Activated T-helper 2 cell treated with anti-CD3 and anti-CD28 coated beads, Interferon-gamma antibody, Interleukin-2, Interleukin-4, amounts not matched to agents 10 μg/mL and 5 μg/mL and 100 μg/mL, durations not matched to agents 14 hours and 24 hours and 36 hours (primary cell): ENCODE measurements at places on chromosomes 11 and 22. TPM values are rescaled to one million over a fixed set of nuclear protein-coding genes. Genes with fewer than 3 reads are reported as not detected.

Gene TSPAN18
- total RNA-seq, result 0.87 and 1.1 TPM in 2 replicates

Gene MS4A7
- total RNA-seq, result not detected in 2 replicates

Gene MOV10L1
- 0.07 TPM in 1 of 2 replicates, not detected in the other for total RNA-seq

GRCh38 chr22:44096736-44097135 lies 72.6 kb downstream of the PARVB start:
- no peak overlapping the region for H3K27ac ChIP-seq
- no peaks in the 10 kb centered on the region for H3K27me3 ChIP-seq
- H3K36me3 ChIP-seq, result peaks cover 21% of the 10 kb centered on the region
- DNase-seq, result no peak

DNA sequence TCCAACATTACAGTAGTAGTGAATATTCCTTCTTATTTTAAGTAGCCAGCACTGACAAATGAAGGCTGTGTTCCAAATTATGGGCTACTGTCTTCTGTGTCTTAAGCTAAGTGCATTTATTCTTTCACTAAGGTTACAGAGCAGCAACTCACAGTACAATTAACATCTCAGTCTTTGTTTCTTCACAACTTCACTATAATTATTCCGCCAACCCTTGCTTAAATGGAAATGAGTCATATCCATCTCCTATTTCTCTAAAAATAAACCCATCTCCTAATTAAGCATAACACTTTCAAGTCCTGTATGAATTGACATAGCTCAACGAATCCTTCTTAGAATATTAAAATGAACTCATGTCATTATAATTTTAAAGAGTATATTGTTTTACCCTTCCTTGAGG lies 6.7 kb downstream of the ETS1 start:
- peaks cover 9% of the 10 kb centered on the region for H3K27me3 ChIP-seq
- no peaks in the 10 kb centered on the region for H3K36me3 ChIP-seq
- H3K4me3 ChIP-seq, result peak overlapping the region; percentile 62
- peak overlapping the region; percentile 92 for H3K27ac ChIP-seq
- no peak for DNase-seq
- peaks cover 34% of the 10 kb centered on the region for H3K4me1 ChIP-seq

GRCh38 chr22:26586556-26587325 lies 3.2 kb downstream of the TPST2 start:
- H3K4me1 ChIP-seq, result peaks cover 29% of the 10 kb centered on the region
- no peak for DNase-seq
- H3K36me3 ChIP-seq, result peaks cover 14% of the 10 kb centered on the region
- H3K27ac ChIP-seq, result no peak overlapping the region

- no peaks in the 10 kb centered on the region for H3K4me1 ChIP-seq
- H3K4me3 ChIP-seq, result no peak overlapping the region
- H3K27me3 ChIP-seq, result peaks cover 4% of the 10 kb centered on the region
- DNase-seq, result no peak
- H3K27ac ChIP-seq, result no peak overlapping the region
Observed at GRCh38 chr11:69605737-69606526, 35.0 kb upstream of the CCND1 start.

DNA sequence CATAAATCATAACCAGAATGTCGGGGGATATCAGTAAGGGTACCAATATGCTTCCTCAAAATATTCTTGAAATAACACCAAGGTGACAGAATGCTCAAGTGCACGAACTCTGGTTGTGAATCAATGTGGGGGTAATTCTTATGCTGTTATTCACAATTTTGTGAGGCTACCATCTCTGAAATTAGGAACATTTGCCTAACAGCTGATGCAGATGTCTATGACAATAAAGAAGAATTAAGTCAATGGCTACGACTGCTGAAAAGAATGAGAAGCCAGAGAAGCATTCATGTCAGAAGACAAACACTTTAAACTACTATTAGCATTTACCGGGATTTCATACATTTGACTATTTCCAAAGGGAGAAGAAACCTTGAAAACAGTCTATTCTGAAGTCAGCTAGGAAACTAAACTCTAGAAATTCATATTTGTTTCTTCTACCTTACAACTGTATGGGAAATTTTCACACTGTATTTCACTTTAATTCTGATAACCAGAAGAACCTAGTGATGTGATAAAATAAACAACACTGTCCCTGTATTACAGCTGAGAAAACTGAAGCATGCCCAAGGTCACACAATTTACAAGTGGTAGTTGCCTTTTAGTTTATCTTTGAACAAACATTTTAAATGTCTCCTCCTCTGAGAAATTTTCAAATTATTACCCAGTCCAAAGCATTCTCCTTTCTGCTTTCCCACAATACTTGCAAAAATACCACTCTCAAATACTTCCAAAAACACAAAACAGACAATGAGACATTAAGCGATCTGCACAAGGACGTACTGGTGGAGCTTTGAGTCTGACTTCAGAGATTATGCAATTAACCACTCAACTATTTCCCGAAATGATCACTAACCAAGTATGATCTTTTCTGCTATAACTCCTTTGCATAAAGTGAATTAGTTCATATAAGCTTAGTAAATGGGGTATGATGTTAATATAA lies 18.0 kb upstream of the ARHGAP32 start:
- no peak overlapping the region for H3K4me3 ChIP-seq
- peaks cover 4% of the 10 kb centered on the region for H3K27me3 ChIP-seq
- H3K27ac ChIP-seq, result no peak overlapping the region
- H3K36me3 ChIP-seq, result no peaks in the 10 kb centered on the region
- H3K4me1 ChIP-seq, result peaks cover 3% of the 10 kb centered on the region

GRCh38 chr11:665062-665703 lies 28.1 kb downstream of the DRD4 start:
- no peak for DNase-seq
- no peak overlapping the region for H3K27ac ChIP-seq
- H3K36me3 ChIP-seq, result peaks cover 26% of the 10 kb centered on the region
- H3K4me1 ChIP-seq, result no peaks in the 10 kb centered on the region

- H3K27me3 ChIP-seq, result no peaks in the 10 kb centered on the region
- peak overlapping the region; percentile 88 for H3K27ac ChIP-seq
- H3K36me3 ChIP-seq, result peaks cover 5% of the 10 kb centered on the region
- DNase-seq, result no peak
Observed at GRCh38 chr22:49971232-49972162, 10.9 kb downstream of the PIM3 start.

DNA sequence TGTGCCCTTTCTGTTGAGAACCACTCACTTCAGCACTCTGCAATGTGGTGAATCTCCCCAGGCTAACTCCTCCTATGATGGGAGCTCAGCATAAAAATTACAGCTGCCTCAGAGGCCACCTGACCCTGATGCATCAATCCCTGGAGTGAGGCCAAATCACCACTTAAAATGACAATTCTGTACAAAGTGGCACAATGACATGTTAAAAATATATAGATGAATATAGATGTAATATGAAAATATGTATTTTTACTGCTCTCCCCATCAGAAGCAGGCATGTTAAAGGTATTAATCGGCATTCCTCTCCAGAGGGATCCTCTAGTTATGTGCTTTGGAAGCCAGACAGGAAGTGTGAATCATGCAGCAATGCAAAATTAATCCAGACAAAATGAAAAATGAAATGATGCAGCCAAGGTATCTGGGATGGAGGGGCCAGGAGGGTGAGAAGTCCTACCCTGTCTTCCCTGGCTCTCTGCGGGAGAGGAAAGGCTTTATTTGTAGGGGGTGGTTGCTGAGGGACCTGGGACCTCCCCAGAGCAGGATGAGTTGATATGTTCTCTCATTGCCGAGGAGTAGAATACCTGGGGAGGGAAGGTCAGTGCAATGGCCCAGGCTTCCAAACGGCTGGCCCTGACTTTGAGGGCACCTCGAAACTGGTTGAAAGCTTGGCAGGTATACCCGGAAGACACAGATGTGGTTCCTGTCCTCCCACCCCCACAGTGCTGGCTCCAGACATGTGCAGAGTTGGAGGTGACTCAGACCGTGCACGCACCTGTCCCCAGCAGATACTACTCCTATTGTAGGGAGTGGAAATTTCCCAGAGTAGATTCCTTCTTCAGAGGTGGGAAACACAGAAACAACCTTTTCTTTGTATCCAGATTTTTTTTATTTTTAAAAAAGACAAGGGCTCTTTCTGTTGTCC lies 347.9 kb upstream of the NCAM1 start:
- H3K27ac ChIP-seq, result no peak overlapping the region
- no peaks in the 10 kb centered on the region for H3K4me1 ChIP-seq
- DNase-seq, result no peak

DNA sequence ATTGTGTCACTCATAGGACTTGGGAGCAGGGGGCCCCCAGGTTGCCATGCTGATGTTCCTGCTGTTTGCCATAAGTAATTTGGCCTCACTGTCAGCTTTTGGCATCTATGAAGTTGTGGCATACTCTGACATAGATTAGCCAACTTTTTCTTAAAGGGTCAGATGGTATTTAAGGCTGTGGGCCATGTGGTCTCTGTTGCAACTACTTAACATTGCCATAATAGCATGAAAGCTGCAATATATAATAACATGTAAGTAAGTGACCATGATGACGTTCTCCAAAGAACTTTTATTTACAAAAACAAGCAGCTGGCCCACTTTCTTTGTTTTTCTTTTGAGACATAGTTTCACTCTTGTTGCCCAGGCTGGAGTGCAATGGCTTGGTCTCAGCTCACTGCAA lies 2.2 kb upstream of the TMEM216 start:
- H3K4me3 ChIP-seq, result no peak overlapping the region
- peaks cover 12% of the 10 kb centered on the region for H3K36me3 ChIP-seq
- no peaks in the 10 kb centered on the region for H3K27me3 ChIP-seq
- peaks cover 18% of the 10 kb centered on the region for H3K4me1 ChIP-seq
- no peak overlapping the region for H3K27ac ChIP-seq

GRCh38 chr22:49413146-49413545 lies 414.5 kb downstream of the BRD1 start:
- H3K4me1 ChIP-seq, result no peaks in the 10 kb centered on the region
- H3K27me3 ChIP-seq, result no peaks in the 10 kb centered on the region
- no peak overlapping the region for H3K4me3 ChIP-seq
- no peaks in the 10 kb centered on the region for H3K36me3 ChIP-seq
- no peak overlapping the region for H3K27ac ChIP-seq

- peaks cover 36% of the 10 kb centered on the region for H3K4me1 ChIP-seq
- no peaks in the 10 kb centered on the region for H3K27me3 ChIP-seq
- H3K4me3 ChIP-seq, result peak overlapping the region; percentile 89
- peak overlapping the region; percentile 99 for H3K27ac ChIP-seq
- peak; percentile 78 for DNase-seq
- peaks cover 61% of the 10 kb centered on the region for H3K36me3 ChIP-seq
Observed at GRCh38 chr22:23696326-23696851, 5.6 kb downstream of the RGL4 start.

DNA sequence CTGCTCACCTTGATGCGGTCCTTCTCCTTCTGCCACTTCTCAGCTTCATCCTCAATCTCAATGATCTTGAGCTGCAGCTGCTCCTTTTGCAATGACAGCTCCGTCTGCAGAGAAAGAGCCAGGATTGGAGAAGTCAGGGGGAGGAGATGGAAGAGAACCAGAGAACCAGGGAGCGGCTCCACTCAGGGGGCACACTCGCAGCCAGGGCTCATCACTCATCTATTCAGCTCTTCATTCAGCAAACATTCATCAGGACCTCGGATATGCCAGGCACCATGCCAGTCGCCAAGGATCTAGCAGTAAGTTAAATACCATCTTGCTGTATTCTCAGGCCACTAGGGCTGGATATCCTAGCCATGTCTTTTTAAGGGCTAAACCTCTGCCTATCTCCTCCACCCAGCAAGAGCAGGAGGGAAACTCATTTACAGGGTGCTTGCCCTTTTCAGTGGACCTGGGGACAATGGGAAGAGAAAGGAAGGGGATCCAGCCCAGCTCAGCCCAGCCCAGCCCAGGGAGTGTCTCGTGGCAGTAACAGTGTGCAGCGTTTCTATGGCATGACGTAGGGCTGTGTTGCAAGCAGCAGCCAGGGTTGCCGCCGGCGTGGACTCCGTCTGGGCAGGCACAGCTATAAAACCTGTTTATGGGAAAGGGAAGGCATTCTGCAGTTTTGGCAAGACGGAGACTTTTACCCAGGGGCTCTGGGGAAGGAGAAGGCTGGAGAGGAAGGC lies 9.4 kb downstream of the TRIM29 start:
- no peak for DNase-seq
- no peak overlapping the region for H3K27ac ChIP-seq
- no peaks in the 10 kb centered on the region for H3K36me3 ChIP-seq
- no peaks in the 10 kb centered on the region for H3K4me1 ChIP-seq

DNA sequence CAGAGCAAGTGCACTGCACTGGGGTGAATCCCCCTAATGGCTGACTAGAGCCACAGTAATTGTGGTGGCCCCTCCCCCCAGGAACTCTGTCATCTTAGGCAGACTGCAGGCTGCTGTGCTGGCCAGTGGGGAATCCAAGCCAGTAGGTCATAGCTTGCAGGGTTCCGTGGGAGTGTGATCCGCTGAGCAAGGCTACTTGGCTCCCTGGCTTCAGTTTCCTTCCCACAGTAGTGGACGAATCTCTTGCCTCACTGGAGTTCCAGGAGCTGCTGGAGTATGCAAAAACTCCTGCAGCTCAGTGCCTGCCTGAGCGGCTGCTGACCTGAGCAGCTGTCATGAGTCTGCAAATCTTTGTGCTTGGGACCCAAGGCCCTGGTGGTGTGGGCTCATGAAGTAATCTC lies 13.2 kb downstream of the OOSP3 start:
- no peaks in the 10 kb centered on the region for H3K4me1 ChIP-seq
- DNase-seq, result no peak
- H3K4me3 ChIP-seq, result no peak overlapping the region
- no peak overlapping the region for H3K27ac ChIP-seq

GRCh38 chr11:78100676-78101472 lies 21.2 kb upstream of the NDUFC2 start:
- H3K27me3 ChIP-seq, result no peaks in the 10 kb centered on the region
- H3K27ac ChIP-seq, result peak overlapping the region; percentile 22
- H3K36me3 ChIP-seq, result peaks cover 50% of the 10 kb centered on the region
- no peak overlapping the region for H3K4me3 ChIP-seq
- no peak for DNase-seq

GRCh38 chr22:48350456-48350855 lies 1477.2 kb downstream of the BRD1 start:
- H3K36me3 ChIP-seq, result no peaks in the 10 kb centered on the region
- DNase-seq, result no peak
- H3K4me3 ChIP-seq, result no peak overlapping the region
- no peak overlapping the region for H3K27ac ChIP-seq

DNA sequence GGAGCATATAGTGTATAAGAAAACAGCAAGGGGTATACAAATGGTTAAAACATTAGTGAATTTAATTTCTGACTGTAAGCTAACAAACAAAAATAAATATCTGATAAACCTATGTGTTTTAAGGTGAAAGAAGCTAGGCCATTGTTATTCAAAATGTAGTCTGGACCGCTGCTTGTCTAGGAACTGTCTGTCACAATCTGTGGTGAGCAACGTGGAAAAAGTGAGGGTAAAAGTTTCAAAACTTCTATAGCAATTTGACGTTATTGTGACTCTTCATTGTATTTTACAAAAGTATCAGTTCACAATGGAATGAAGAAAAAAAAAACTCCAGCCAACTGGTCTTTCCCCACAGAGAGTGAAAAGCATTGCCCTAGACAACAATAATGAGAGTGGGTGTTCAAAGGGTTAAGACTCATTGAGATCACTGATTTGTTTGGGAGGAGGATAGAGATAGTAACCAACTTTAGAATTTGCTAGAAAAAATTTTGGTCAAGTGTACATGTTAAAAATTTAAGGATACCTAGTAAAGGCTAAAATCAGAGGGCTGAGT lies 79.1 kb downstream of the UVRAG start:
- H3K27me3 ChIP-seq, result no peaks in the 10 kb centered on the region
- no peak for DNase-seq
- peaks cover 29% of the 10 kb centered on the region for H3K36me3 ChIP-seq
- H3K4me1 ChIP-seq, result peaks cover 25% of the 10 kb centered on the region
- peak overlapping the region; percentile 70 for H3K27ac ChIP-seq
